ENCODE measurements at places on chromosomes 7 and 10.

DNA sequence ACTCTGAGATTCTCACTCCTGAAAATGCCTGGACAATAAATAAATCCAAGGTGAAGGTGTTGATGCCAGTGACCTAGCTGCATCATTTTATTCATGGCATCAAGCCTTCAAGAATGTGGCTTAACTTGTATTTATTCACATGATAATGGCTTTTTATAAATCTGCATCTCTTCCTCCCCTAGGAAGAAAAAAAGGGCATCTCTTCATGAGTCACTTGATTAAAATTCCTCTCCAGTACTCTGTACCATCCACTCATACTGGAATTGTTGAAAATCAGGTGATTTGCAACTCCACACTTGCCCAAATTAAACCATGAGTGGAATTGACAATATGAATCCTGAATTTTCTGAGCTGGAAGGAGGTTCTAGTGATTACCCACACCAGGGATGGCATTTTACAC is 30.2 kb downstream of the PTPRE start:
- DNase-seq = no peak

DNA sequence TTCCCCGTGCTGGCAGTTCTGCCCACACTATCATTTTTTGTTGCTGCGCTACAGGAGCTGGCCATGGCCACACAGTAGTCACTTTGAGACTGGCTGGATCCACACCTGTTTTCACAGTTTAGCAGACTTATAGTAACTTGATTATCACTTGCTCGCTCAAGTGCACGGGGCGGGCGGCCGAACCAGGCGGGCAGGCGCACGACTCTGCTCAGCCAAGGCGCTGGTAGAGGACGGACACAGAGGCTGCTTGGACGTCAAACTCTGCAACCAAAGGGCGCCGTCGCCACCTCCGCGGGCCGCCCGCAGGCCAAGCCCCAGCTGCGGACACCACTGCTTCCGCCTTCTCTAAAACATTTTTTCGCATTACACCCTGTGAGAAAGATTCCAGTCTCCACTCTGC is 38.4 kb upstream of the PHYHIPL start:
- DNase-seq = no peak

GRCh38 chr10:84540022-84540616 is 211.7 kb downstream of the CCSER2 start:
- DNase-seq = no peak

DNA sequence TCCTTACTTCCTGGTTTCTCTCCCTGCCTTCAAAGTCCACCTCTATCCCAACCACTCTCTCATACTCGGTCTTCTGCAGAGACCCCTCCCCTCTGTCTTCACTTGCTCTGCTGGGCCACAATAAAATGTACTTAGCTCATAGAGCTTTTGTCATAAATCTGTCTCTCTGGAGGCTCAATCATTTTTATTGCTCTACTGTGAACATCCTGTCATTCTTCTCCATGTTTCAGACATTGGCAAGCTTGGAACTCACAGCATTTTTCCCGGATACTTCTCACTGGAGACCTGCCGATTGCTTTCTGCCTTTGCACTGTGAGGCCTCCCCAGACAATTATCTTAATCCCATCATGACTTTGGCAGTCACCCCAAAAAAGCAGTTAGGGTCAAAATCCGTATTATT is 192.3 kb upstream of the ZMIZ1 start:
- DNase-seq = no peak

DNA sequence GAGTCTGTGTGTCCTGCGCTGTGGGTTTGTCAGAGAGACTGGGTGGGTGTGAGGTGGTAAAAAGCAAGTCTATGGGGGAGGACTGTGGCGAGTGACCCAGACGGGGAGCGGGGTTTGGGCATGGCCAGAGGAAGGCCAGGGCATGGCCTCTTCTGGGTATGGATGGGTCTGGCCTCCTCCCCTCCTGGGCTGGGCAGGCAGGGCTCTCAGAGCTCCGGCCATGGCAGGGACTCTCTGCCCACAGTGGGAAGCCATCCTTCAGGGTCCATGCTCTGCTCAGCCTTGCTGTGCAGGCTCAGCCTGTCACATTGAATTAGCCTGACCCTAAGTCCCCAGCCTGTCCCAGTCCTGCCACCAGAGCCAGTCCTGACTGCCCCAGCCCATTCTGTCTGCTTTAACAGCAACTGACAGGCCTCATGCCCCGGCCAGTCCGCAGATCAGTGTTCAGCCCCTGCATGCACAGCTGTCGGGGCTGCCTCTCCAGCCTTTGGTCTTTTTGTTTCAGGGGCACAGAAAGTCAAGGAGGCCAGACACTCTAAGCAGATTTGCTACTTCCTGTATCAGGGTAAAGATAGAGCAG is 7.9 kb downstream of the ANTXRL start:
- no peak for DNase-seq

DNA sequence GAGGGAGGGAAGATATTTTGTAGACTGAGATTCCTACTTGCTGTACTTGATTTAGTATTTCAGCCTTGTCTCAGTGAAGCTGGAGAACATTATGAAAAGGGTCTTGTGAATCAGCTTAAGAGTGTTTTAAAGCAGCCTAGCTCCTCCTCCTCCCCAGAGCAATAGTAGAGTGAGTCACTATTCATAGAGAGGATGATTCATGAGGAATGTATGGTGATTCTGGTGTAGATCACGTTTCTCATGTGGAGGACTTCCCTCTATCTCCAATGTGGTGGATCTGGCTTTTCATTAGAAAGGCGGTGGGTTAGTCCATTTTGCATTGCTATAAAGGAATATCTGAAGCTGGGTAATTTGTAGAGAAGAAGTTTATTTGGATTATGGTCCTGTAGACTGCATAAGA is 340.1 kb upstream of the CHRM2 start:
- no peak for DNase-seq

GRCh38 chr7:47551668-47552440 is 30.1 kb downstream of the TNS3 start:
- DNase-seq = no peak

- no peak for DNase-seq
Measured at GRCh38 chr7:154905146-154905545, 97.8 kb downstream of the PAXIP1 start.

DNA sequence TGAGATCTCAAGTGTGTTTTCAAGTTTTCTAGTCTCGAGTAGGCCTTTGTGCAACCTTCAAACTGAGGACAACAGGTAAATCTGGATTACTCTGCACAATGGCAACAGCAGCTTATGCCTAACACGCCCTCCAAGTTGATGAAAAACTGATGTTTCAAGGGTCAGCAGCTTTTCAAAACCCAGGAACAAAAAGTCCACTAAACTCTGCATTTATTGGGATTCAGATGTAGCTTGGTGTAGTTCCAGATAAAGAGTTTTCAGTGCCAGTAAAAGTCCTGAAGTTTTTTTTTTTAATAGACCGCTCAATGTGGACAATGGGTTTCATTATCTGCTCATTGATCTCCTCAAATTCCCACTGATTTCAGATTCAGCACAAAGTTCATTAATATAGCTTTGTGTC is 259.3 kb downstream of the GLI3 start:
- no peak for DNase-seq

- DNase-seq = no peak
Measured at GRCh38 chr7:102189756-102190155, 96.9 kb upstream of the SH2B2 start.
